ENCODE measurements at places on chromosomes 2 and 18. TPM values are rescaled to one million over a fixed set of nuclear protein-coding genes. Genes with fewer than 3 reads are reported as not detected.

- no peak for DNase-seq
Observed at GRCh38 chr2:54279385-54279784, 23.4 kb upstream of the TSPYL6 start.

GRCh38 chr18:57940166-57940660 lies 103.8 kb upstream of the NEDD4L start:
- DNase-seq, result no peak

- DNase-seq, result no peak
Observed at GRCh38 chr2:58350484-58350883, 109.4 kb upstream of the FANCL start.

DNA sequence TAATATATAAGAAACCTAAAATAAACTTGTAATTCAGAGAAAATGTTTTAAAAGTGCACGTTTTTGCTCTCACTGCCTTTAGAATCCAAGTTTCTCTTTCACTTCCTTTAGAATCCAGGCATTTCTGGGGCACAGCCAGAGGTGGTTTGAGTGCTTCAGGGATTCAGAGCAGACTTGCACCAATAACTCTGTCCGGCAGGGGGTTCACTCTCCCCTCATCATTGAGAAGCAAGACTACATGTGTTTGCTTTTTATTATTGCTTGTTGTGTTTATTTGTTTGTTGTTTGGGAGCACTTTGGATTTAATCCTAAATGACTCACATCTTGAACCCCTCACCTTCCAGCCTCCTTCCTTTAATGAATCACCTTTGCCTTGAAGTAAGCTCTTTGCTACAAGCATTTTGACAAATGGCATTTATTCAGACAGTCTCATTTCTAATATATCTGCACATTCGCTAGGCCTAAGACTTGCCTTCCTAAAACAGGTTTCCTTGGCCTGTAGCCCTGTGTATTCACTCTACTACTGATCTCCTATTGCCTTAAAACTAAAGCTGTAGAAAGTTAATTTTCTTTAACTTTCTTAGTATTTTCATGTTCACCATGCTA lies 233.5 kb upstream of the ATP5MC3 start:
- DNase-seq, result peak; percentile 75

ERMN gene
- total RNA-seq, result 0.29 TPM

RESP18 gene
- total RNA-seq, result not detected

All from Daoy (cell line).